Amygdala (tissue), 56 donors: ENCODE measurements at places on chromosomes 7 and 10.

GRCh38 chr10:131767716-131768115 is 133.1 kb upstream of the PPP2R2D start:
- no peak for DNase-seq

DNA sequence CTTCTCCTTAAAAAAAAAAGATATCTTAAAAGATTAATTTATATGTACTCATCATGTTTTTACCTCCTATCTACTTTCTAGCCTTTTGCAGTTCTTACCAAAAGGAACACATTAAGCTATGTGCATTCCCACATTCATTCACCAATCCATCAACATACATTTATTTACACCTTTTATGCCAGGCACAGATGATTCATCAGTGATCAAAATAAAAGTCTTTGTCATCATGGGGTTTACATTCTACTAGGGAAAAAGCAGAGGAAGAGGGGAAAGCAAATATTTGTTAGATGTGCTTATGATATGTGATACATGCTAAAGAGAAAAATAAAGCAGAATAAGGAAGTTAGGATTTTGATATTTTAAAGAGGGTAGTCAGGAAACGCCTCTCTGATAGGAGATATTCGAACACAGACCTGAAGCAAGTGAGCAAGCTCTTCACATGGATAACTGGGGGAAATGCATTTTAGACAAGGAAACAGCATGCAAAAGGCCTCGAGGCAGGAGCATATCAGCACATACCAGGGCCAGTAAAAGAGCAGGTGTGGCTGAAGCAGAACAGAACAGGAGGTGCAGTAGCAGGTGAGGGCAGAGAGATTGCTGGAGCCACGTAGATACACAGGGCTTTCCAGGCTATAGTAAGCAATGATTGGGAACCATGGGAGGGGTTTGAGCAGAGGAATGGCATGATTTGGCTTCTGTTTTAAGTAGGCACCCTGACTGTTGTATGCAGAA is 67.4 kb downstream of the REEP3 start:
- DNase-seq: no peak

DNA sequence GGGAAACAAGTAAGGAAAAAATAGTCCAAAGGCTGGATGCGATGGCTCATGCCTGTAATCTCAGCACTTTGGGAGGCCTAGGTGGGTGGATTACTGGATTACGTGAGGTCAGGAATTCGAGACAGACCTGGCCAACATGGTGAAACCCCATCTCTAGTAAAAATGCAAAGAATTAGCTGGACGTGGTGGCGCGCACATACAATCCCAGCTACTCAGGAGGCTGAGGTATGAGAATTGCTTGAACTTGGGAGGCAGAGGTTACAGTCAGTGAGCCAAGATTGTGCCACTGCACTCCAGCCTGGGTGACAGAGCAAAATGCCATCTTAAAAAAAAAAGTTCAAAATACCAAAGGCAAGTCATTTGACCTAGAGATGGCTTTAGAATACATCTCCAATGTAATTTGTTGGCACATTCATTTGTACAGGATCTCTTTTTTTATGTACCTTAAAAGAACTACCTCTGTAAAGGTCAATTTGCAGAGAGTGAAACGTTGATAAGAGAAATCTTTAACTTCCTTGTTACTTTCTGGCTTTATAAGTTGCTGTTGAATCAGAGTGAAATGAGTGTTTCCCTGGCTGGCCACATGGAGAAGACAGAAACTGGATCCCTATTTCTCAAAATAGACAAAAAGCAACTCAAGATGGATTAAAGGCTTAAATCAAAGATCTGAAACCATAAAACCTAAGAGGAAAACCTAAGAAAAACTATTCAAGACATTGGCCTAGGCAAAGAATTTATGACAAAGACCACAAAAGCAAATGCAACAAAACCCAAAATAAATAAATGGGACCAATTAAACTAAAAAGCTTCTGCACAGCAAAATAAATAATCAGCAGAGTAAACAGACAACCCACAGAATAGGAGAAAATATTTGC is 260.7 kb downstream of the KLF6 start:
- no peak for DNase-seq

DNA sequence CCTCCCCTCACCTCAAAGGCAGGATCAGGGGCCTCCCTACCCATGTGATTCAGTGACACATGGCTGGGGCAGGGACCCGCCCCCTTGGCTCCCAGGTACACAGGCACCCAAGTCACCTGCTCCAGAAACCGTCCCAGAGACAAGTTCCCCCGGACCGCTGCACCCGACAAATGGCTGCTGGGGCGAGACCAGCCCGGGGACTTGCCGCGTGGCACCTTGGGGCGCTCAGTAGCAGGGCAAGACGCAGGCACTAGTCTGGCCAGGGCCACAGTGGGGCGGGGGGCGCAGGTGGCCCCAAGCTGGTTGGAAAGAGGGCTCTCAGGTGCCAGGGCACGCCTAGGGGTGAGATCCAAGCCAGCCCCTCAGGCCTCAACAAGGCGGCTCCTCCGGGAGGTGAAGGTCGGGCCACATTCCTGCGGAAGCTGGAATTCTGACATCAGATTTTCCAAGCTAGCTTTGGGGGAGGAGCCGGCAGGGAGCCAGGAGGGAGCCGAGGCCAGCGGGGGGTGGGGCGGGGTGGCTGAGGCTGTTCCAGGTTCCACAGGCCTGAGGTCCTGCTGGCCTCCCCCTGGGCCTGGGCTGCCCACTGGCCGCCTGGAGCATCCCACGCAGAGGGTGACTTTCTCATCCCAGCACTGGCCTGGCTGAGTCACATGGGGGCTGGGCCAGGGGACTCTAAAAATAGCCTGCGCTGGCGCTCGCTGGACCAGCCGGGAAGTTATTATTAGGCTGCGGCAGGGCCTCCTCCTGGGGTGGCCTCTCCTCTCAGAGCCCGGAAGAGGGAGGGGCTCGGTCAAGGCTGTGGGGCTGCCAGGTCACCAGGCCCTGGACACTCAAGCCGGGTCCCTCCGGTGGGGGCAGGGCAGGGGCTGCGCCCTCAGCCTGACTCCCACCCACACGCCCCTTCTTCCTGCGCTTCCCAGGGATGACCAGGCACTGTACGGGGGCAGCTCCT is 20.5 kb upstream of the INPP5A start:
- DNase-seq: peak; percentile 61

DNA sequence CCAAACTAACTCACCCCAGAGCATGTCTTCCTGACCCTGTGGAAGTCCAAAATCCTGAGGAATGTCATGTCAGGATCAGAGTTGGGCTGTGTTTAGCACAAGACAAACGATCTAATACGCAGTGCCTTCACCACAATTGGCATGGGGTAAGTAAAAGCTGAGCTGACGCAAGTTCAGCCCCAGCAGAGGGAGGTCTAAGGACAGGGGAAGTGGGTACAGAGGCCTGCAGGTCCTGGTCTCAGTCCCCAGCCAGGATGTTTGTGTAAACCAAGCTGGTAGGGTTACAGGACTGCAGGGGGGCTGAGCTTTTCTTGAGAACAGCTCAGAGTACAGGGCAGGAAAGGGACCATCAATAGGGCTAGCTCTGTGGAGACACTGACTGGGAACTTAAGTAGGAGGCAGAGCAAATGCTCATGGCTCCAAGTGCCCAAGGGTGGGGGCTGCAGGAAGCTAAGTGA is 5.3 kb upstream of the KCNIP2 start:
- no peak for DNase-seq

- DNase-seq: no peak
These were observed 87.8 kb upstream of the PCBD1 start for GRCh38 chr10:70976063-70976695.

- no peak for DNase-seq
These were observed 1053.9 kb downstream of the KCNMA1 start for GRCh38 chr10:76583711-76584161.

DNA sequence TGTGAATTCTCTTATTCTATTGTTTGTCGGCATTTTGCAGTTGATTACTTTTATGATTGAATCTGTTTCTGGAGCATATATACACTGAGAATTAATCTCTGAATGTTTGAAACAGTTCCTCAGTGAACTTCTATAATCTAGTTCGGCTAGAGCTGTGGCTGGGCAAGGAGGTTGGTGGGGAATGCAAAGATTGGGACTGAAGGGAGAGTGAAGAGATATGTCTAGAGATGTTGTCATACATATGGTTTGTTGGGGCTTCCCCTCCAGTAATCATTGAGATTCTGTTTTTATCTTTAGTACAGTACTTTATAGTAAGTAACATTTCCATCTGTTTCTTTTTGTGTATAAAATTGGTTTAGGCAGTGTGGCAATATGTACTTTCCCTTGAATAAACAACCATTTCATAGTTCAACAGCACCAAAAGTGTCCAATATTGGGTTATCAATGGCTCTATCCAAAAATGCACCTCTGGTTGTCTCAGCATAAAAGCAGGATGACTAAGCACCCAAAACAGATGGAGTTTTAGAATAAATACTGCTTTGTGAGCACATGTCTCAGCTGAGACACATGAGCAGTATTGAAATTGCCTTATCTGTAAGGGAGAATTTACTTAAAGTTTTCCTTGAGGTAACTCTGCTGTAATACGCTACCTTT is 36.7 kb downstream of the WAC start:
- DNase-seq: no peak

- DNase-seq: no peak
These were observed 337.2 kb downstream of the C7orf25 start for GRCh38 chr7:42574685-42575084.

DNA sequence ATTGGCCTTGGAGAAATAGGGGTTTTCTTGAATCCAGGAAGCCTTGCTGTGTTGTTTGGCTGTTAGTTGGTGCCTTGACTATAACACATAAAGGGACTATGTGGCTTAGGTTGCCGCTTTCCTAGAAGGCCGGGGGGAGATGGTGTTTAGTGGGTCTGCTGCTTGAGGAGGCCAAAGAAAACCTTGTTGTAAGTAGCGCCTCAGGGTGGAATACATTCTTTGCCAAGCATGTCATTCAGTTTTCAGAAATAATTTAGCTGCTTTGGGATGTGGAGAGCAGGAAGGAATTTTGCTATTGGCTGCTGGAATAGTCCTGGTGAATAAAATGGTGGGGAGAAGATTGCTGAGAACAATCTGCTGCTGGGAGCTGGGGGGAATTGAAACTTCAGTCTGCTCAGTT is 132.9 kb upstream of the WNT16 start:
- DNase-seq: no peak

DNA sequence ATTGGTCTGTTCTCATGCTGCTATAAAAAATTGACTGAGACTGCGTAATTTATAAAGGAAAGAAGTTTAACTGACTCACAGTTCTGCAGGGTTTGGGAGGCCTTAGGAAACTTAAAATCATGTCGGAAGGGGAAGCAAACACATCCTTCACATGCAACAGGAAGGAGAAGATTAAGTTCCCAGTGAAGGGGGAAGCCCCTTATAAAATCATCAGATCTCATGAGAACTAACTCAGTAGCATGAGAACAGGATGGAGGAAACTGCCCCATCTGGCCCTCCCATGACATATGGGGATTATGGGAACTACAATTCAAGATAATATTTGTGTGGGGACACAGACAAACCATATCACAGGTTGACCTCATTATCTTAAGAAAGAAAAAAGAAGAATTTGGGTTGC is 134.5 kb downstream of the PPP1R3A start:
- no peak for DNase-seq
